Mammary epithelial cell (primary cell): ENCODE measurements at places on chromosomes 16 and 17. TPM values are rescaled to one million over a fixed set of nuclear protein-coding genes. Genes with fewer than 3 reads are reported as not detected.

DNA sequence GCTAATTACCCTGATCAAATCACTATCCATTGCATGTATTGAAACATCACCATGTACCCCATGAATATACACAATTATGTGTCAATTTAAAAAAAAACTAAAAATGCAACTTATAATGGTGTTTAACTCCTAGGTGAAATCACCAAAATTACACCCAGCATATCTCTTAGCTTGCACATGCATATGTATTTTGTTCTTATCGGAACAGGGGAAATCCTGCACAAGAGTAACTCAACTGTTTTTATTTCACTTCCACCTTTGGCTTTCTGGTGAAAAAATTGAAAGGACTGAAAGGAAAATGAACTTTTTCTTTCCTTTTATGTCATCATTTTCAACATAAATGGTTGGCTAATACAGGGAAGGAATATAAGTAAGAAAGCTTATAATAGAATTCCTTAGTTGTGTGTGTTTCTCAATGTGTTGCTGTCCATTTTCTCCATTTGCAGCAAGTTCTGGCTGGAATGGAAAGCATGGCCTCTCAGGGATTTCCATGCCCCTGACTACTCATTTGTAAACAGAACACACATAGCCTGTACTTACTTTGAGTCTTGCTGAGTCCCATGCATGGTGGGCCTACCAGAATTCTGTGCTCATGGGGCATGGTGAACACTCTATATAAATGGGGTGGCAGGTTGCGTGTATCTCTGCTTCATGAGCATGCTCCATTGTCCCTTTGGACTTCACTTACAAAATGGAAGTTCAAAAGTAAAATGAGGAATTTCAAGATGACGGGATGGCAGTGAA lies 462.0 kb downstream of the HS3ST3B1 start:
- DNase-seq: no peak

- DNase-seq: no peak
Observed at GRCh38 chr16:10667239-10667638, 27.5 kb downstream of the TEKT5 start.

- no peak for DNase-seq
Observed at GRCh38 chr17:60901242-60901641, 223.6 kb downstream of the BCAS3 start.

DNA sequence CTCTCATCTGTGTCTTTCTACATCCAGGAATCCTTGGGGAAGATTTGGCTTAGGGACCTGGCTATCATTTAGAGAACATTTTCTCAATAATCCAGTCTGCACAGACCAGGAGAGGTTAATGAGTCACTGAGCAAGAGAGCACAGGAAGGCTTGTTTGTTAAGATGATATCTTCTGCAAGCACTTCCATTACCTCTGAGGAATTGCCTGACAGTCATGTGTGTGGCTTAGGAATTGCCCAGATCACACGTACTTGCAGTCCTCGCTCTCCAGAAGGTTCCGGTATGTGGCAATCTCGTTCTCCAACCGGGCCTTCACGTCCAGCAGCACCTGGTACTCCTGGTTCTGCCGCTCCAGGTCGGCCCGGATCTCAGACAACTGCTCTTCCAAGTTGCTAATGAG lies 3.3 kb downstream of the KRT37 start:
- DNase-seq: peak; percentile 95

DNA sequence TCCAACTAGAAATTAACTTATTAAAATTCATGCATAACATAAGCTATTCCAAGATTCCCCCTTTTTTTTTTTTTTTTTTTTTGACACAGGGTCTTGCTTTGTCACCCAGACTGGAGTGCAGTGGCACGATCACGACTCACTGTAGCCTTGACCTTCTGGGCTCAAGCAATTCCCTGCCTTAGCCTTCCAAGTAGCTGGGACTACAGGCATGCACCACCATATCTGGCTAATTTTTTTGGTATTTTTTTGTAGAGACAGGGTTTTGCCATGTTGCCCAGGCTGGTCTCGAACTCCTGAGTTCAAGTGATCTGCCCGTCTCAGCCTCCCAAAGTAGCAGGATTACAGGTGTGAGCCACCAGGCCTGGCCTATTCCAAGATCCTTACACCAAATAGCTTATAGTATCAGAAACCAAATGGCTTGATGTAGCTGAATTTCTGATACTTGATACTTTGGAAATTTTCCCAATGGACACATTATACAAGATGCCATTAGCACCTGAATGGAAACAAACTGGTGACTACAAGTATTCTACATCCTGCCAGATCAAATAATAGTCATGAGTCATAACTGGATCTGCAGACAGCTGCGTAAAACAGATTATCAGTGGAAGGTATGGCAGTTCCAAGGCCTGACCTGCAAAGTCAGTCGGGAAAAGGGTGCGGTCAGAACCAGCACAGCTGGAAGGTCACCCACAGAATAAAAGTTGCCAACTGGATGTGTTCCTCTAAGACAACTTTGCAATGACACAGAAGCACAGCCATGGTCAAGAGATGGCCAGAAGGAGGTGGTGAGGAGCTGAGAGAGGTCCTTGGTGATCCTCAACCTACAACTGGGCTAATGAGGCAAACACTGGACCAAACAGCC lies 14.5 kb downstream of the TUBG1 start:
- DNase-seq: peak; percentile 77

DNA sequence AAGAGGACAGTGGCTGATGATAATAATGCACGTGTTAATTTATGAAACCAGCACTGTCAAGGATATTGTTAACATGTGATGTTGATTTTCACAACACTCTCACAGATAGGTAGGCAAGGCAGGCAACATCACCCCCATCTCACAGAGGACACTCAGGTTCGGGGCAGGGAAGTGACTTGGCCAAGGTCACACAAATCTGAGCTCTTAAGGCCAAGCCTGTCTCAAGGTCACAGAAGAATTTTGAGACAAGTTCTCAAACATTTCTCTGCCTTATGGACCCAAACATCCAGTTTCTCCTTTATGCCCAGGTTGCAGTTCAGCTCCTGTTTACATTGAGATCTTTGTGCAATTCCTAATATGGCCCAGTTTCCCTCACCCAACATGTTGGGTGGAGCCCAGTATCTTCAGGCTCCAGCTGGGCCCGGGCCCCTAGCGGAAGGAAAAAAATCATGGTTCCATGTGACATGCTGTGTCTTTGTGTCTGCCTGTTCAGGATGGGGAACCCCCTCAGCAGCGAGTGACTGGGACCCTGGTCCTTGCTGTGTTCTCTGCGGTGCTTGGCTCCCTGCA lies 1.3 kb downstream of the SLC2A4 start:
- DNase-seq: no peak

GRCh38 chr16:19882646-19883045 lies 2.0 kb downstream of the GPRC5B start:
- no peak for DNase-seq

DNA sequence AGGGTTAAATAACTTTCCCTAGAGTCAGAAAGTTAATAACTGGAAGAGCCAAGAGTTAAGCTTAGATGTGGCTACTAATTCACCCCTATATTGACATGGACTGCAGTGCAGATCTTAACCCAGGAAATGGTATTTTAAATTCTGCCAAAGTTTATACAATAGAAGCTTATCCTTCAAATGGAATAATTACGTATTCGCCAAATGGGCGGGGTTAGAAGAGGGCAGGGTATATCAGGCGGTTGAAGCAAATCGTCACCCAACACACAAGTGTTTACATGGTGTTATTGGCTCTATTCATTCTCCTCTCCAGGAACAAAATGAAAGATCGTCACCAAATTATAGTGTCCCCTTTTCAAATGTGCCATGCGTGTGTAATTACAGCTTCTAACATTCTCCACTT lies 182.7 kb downstream of the PRKCB start:
- DNase-seq: no peak

GRCh38 chr16:66131156-66131807 lies 235.2 kb upstream of the CDH5 start:
- DNase-seq: peak; percentile 39

- peak; percentile 10 for DNase-seq
Observed at GRCh38 chr17:19398301-19399181, 11.6 kb upstream of the MFAP4 start.

GRCh38 chr16:51967646-51968045 lies 579.3 kb downstream of the TOX3 start:
- DNase-seq: no peak

DNA sequence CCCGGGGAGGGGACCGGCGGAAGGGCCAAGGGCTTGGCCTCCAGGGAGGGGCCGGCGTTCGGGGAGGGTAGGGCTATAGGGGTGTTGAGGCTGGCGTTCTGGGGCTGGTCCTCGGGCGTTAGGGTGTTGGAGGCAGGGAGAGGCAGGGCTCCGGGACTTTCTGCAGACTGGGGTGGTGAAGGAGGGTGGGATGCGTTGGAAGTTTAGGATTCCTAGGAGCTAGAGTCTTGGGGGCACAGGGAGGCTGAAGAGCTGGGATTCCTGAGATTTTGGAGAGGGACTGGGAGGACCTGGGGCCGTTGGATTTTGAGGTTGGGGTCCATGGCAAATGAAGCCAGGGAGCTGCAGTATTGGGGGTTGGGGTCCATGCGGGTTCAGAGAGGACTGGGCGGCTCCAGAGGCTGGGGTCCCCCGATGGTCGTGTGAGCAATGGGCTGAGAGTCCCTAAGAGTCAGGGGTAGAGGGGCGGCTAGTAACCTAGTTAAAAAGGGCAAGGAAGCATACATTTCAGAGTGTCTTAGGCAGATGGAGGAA lies 740 bp downstream of the NFATC2IP start:
- peak; percentile 36 for DNase-seq

DNA sequence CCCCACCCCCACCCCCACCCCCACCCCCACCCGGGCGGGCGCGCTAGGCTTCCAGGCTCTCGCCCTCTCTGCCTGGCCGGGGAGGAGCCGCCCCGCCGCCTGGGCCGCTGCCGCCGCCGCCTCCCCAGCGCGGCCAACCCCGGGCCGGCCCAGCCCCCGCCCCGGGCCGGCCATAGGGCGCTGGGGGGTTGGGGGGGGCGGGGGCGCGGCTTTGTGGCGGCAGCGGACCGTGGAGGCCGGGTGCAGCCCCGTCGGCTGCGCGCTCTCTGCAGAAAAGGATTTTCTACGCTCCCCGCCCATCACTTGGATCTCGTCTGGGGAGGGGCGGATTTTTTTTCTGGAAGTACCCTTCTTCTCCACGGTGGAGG lies 230.9 kb downstream of the MRTFB start:
- DNase-seq: peak; percentile 74

GRCh38 chr17:41987642-41988041 lies 21.0 kb downstream of the CNP start:
- DNase-seq: no peak

DNA sequence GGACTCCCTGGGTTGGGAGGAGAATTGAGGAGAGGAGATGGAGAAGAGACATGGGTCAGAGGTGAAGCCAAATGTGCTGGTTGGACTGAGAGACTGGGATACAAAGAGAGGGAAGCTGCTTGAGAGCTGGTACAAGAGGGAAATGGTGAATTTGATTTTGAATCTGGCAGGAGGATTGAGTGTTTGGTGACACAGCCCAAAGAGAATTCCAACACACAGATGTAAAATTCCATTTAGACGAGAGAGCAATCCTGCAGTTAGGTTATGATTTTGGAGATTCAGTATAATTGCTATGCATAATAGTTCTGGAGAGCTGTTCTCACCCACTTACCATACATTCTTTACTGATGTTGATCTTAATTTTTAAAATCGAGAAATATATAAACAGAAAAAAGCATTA lies 57.7 kb downstream of the HSD17B2 start:
- DNase-seq: no peak

- DNase-seq: no peak
Observed at GRCh38 chr17:14630621-14631020, 329.7 kb downstream of the HS3ST3B1 start.

DNA sequence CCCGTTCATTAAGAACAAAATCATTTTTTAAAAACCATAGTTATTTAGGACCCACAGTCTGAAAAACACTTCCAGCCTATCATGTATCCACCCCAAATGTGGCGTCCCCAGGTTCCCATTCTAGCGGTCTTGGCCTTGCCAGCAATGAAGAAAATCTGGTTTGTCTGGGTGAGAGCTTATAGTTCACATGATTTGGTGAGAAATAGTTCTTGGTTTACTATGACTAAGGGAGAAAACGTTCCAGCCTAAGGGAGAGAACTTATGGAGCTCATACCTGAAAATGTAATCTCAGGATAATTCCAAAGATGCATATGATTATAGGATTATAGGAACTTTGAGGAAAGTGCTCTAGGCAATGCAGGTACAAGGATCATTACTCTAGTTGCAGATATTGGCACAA lies 4.8 kb downstream of the MARVELD3 start:
- peak; percentile 67 for DNase-seq

GRCh38 chr17:4066210-4066609 lies 76.6 kb downstream of the ZZEF1 start:
- no peak for DNase-seq

DNA sequence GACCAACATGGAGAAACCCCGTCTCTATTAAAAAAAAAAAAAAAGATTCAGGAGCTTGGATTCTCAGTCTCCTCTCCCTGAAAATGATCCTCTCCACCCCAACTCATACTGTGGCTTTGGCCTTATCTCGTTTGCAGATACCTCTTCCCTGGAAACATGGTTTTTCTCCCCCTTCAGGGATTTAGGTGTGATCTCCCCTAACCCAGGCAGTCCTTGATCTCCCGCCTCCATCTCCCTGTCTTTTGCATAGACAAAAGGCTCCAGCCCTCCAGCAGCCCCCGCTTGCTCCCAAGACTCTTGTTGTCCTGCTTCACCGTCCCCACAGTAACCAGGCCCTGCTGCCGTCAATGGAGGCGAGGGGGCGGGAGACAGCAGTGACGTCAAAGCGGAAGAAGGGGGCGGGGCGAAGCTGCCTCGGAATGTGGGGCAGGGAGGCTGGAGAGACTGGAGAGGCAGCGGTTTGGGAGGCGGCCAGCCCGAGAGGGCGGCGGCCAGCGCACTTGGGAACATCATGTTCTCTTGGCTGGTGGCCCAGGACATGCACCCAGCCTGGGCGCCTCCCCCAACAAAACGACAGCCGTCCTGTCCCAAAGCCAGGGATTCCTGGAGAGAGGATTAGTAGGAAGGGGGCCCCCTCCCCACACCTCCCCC lies 1.9 kb upstream of the PER1 start:
- peak; percentile 97 for DNase-seq

GRCh38 chr16:79740252-79740651 lies 139.7 kb upstream of the MAF start:
- DNase-seq: no peak

DNA sequence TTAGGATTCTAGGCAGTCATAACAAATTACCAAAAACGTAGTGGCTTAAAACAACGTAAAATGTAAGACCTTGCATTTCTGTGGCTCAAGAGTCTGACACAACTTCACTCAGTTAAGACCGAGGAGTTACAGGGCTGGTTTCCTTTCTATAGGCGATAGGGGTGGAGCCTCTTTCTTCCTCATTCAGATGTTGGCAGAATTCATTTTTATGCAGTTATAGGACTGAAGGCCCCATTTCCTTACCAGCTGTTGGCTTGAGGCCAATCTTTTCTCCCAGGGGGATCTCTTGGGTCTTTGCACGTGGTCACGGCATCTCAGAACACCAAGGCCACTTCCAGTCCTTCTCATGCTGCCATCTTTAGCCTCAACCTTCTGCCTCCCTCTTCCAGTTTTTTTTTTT lies 145.2 kb downstream of the KCNJ2 start:
- no peak for DNase-seq

The PLCD3 gene
- total RNA-seq: 161 and 185 TPM in 2 replicates

The CACNB1 gene
- total RNA-seq: 15.7 and 21.6 TPM in 2 replicates

The SPAG5 gene
- 2.5 TPM for total RNA-seq

The LRRC45 gene
- total RNA-seq: 4.5 TPM

The EFCAB13 gene
- total RNA-seq: 4.3 and 4.6 TPM in 2 replicates

The ZP2 gene
- not detected in 2 replicates for total RNA-seq

The PLCG2 gene
- total RNA-seq: 6.4 and 6.9 TPM in 2 replicates

The FOXO3B gene
- 6.8 TPM for total RNA-seq

The TUBG1 gene
- 81.1 and 133 TPM in 2 replicates for total RNA-seq
